ENCODE measurements at places on chromosomes 5 and 9.

- no peak for DNase-seq
Measured at GRCh38 chr5:1449081-1449630, 3.9 kb upstream of the SLC6A3 start.

- no peak for DNase-seq
Measured at GRCh38 chr9:88198341-88198807, 60.1 kb upstream of the SPATA31C2 start.

DNA sequence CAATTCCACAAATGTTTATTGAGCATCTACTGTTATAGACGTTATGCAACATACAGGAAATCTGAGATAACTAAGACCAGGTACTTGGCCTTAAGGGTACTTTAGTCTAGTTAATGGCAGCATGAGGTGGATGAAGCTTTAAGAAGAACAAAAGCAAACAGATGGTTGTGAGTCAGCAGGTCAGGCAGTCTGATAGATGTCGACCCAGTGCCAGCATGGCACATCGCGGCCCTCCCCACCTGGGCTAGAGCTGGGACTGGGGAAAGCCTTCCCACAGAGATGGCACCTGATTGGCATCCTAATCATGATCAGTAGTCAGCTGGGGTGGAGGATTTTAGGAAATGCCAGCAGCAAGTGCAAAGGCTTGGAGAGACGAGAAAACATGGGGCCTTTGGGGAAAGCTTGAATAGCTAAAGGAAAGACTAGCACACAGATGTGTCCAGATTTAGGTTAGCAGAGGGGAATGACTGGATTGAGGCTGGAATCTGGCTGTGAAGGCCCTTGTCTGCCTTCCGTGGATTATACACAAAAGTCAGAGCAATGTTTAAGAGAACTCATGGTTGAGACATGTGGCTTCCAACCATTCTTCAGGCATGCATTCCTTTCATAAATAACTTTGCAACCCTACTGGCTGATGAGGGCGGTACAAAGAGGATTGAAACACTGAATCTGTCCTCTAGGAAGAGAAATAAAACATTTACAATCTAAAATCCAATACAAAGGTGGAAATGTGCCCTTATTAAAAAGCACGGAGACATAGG lies 395.4 kb upstream of the WWC1 start:
- no peak for DNase-seq

DNA sequence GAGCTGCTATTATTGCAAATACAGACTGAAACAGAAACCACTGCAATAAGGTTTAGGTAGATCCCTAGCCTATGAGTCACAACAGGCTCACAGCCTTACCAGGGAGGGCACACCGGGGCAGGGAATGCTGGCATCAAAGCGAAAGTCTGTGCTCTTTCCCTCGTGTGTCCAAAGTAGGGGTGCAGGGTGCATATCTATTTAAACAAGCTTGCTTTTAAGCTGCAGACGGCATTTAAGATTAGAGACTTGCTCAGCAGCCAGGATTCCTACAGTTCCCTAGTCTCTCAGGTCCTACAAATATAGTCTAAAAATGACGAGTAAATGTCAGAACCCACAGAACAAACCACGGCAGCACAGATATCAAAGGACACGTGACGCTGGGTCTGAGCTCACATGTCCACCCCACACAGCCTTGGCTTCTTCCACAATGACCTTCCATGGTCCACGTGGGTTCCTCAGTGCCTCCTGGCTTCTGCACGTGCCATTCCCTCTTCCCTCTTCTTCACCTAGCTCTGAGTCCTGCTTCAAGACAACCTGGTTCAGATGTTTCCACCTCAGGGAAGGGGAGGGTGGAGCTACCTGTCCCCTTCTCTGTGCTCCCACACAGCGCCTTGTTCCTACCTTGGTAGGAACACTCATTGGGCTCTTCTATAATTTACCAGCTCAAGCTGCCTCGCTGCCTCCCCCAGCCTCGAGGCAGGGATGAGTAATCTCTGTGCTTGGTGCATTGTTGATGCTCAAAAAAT lies 193.2 kb downstream of the MAPKAP1 start:
- no peak for DNase-seq

DNA sequence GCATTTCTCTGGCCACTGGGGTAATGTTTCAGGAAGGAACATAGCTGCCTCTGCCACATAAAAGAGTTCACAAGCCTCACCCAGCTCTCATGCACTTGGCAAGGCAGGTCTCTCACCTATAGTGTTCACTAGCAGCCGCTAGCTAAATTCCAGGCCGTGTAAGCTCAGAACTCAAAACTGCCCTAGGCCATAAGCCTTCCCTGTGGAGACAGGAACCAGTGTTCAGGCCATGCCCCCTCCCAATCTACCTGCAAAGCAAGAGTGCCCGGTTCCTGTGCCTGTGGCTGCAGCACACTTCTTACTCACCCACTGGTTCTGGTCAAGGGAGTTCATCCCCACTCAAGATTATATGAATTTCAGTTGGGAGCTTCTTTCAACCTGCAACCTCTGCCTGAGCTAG lies 60.7 kb upstream of the ZNF169 start:
- no peak for DNase-seq

GRCh38 chr9:87083986-87084385 lies 136.7 kb upstream of the GAS1 start:
- no peak for DNase-seq

- no peak for DNase-seq
Measured at GRCh38 chr9:82880336-82881050, 182.4 kb downstream of the RASEF start.

DNA sequence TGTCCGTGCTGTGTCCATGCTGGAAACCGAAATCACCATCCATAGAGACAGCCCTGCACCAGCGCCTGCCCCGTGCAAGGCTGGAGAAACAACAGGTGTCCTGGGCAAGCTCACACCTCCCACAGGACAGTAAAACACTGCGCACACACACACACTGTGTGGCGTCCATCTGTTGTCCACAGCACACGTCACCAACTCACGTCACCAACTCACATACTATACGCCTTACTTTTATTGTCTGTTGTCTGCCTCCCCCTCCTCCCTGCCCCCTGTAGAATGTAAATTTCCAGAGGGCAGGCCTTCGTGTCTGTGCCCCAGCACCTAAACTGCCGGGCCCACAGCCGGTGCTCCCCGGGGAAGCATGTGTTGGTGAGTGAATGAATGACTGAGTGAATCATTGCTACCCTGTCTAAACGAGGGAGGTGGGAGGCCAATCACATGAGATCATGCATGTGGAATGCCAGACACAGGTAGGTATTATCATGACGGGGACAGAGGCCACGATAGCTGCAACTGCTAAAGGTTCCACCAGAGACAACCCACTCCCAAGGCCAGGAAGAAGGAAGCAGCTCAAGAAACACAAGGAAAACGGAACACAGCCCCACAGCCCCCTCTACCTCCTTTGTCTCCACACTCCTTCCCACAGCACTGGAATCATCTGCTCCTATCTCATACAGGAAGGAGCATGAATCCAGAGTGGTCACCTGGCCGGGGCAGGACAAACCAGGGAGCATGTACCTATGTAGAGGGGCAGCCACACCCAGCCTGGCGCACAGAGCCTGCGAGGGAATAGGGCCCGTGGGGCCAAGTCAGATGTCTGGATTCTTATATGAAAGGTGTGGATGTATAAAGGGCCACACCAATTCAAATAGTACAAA lies 41.9 kb downstream of the STK10 start:
- peak; percentile 48 for DNase-seq

- DNase-seq: no peak
Measured at GRCh38 chr5:38148021-38148625, 110.2 kb upstream of the EGFLAM start.

DNA sequence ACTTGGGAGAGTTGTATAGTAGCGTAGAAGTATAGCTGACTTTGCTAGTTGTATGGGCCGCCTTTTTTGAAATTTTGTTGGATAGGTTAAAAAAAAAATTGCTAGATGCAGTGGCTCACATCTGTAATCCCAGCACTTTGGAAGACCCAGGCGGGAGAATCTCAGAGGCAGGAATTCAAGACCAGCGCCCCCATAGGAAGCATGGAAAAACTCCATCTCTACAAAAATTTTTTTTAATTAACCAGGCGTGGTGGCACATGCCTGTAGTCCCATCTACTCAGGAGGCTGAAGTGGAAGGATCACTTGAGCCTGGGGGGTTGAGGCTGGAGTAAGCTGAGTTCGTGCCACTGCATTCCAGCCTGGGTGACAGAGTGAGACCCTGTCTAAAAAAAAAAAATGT lies 59.2 kb downstream of the SMC5 start:
- DNase-seq: no peak

DNA sequence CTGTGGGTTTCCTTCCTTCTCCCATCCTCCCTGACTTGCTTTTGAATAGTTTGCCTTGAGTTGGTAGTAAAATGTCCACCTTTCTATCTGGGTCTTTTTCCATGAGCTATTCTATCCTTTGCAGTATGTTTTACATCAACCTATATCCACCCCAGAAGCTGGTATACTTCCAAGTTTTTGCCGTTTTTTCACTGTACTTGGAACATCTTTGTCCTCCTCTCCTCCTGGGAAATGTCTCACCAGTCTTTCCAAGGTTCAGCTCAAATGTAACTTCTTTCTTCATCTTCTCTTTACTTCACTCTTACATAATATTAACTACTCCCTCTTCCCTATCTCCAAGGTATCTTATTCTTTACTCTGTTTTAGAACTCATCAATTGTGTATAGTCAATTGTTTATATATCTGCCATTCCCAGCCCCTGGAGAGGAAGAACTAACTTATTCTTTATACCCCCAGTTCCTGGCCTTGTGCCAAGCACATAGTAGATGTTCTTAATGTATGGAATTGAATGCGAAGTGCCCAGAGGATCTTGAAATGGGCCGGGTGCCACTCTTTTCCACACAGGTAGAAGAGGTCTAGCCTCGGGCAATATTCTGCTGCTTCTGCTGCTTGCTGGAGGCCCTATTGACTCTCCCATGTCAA lies 34.9 kb upstream of the SLC1A3 start:
- DNase-seq: no peak

GRCh38 chr9:26264709-26265601 lies 586.7 kb upstream of the TUSC1 start:
- DNase-seq: no peak

DNA sequence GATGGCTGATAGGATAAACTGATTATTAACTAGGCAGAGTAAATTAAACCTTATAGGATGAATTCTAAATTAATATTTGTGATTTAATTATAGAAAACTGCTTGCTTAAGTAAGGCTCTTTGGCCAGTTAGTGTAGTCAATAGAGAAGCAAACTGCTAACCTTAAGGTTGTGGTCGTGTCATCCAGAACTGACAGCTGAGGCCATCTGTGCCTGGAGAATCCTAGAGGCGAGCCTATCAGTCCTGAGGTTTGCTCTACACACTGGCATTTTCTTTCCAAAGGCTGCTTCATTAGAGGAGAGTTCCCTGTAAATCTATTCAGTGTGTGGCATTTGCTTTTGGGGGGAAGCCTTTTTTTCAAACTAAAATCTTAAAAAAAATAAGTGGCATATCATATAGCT lies 169.2 kb downstream of the MEF2C start:
- peak; percentile 74 for DNase-seq

- DNase-seq: no peak
Measured at GRCh38 chr5:52007230-52007858, 624.1 kb downstream of the ISL1 start.

DNA sequence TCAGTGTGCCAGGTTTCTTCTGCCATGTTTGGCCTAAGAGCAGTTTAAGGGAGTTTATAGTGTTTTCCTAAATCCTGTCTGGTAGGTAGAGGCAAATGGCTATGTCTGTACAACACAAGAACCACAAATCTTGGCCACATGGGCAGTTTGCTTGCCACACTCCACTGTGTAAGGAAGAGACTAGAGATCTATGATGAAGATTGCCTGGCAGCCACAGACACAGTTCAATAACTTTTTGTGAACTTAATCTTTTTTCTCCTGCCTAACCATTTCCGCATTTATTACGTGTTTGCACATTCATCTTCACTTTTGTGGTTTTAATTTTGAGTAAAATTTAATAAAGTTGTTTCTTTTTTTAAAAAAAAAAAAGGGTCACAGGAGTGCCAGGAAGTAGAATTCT lies 5.8 kb downstream of the MFAP3 start:
- DNase-seq: no peak

- DNase-seq: peak; percentile 59
Measured at GRCh38 chr9:91193087-91193657, 168.5 kb downstream of the AUH start.

DNA sequence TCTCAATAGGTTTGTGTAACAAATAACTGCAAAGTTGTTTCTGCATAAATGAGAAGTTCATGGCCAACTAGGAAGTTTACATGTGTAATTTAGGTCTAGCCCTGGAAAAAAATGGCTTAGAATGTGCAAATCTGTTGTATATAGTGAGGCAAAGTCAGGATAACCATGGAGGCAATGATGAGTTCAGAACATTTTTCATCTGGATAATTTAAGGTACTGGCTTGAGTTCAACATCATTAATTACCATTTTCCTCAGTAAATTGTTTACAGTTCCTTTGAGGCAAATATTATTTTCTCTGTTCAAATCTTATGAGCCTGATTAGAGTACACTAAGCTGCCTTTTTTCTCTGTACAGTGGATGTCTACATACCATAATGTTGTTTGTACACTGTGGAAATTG lies 1259.0 kb upstream of the NUDT12 start:
- DNase-seq: no peak

DNA sequence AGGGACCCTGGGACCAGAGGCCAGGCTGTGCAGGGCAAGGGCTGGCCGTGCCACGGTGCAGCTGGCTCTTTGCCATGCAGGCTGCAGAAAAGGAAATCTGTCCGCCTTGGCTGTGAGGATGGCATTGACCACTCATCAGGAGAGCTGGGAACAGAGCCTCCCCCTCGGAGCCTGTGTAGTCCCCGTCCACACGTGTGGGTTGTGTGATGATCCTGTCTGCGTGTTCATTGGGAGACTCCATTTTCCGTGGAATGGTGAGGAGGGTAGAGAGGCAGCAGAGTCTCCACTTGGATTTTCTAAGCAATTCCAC lies 47.7 kb downstream of the EHMT1 start:
- no peak for DNase-seq

DNA sequence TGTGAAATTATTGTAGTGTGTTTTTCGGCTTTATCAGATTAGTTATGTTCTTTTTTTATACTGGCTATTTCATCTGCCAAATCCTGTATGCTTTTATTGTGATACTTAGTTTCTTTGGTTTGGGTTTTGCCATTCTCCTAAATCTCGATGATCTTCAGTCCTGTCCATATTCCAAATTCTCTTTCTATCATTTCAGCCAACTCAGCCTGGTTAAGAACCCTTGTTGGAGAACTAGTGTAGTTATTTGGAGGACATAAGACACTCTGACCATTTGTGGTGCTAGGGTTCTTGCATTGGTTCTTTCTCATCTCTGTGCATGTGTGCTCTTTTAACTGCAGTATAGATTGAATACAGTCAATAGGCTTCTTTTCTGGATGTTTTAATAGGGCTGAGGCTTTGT lies 187.0 kb upstream of the CCNH start:
- DNase-seq: no peak

DNA sequence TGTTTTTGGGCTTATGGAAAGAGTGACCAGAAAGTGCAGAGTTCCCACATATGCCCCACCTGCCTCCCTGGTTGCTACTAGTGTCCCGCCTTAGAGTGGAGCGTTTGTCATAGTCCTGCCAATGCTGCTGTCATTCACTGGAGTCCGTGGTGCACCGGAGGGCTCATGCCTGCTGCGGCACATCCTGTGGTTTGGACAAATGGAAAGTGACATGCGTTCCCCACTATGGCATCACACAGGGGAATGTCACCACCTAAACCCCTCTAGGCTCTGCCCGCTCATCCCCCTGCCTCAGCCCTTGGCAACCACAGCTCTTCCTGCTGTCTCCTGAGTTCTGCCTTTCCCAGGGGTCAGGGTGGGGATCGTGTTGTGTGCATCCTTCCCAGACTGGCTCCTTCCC lies 29.2 kb downstream of the IRX4 start:
- no peak for DNase-seq
